ENCODE measurements at places on chromosomes 11 and 22.

GRCh38 chr22:17476838-17477237 is 86.5 kb upstream of the SLC25A18 start:
- DNase-seq, result no peak

- DNase-seq, result peak; percentile 81
Measured at GRCh38 chr11:110174645-110175310, 81.6 kb downstream of the ZC3H12C start.

GRCh38 chr11:26742966-26743365 is 21.1 kb upstream of the SLC5A12 start:
- DNase-seq, result no peak

DNA sequence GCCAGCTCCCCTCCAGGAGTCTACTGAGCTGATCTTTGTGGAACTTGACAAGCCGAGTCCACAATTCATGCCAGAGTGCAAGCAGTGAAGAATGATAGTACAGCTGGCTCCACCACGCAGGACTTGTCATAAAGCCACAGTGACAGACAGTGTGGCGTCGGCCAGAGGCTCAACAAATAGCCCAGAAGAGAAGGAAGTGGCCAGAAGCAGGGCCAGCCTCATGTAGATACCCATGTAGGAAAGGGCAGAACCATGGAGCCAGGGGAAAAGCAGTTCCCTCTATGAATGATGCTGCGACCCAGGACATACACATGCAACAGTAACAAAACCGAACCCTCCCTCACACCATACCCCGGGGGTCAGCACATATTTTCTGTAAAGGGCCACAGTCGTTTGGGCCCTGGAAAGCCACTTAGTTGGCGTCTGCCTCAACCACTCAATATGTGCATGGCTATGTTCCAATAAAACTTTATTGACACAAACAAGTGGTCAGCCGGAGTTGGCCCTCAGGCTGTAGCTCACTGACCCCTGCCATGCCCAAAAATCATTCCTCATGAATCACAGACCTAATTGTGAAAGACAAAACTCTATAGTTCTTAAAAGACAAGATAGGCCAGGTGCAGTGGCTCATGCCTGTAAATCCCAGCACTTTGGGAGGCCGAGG is 161.4 kb downstream of the BRD1 start:
- no peak for DNase-seq

DNA sequence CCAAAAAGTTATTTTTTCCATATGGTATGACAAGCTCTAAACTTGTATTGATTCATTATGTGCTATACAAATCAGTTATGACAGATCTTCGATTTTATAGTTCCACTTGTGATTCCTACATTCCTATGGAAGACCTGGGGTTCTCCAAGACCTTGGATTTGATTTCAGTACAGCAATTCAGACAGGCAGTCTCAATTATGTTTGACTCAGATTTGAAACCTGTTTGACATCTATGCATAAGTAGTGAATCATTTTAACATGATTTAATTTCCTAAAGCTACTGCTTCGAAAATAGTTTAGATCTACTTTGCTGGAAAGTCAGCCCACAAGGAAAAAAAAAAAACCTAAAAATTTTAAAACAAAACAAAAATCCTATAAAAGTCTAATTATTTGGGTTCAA is 820.4 kb downstream of the LUZP2 start:
- peak; percentile 0 for DNase-seq

DNA sequence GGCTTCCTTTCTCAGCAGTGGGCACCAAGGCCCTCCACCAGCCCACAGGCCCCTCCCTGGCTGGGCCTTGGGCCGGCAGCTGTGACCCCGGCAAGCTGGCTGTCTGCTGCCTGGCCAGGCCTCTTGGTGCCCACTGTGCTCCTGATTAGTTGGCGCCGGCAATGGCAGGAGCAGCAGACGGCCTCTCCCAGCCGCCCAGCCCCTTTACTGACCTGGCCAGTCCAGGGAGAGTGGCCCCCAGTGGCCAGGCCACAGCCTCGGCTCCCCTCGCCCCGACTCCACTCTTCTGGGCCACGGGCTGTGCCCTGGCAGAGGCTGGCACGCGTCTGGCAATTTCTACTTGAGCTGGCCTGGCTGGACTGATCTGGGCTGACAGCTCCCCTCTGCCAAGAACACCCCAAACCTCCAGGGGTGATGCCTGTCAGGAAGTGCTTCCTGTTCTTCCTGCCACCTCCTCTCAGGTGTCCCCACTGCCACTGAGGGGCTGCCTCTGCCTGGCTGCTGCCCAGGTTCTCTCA is 58.1 kb downstream of the CACNA1I start:
- no peak for DNase-seq
